Muscle of leg (tissue), 16 donors: ENCODE measurements at places on chromosomes 12 and 14. TPM values are rescaled to one million over a fixed set of nuclear protein-coding genes. Genes with fewer than 3 reads are reported as not detected.
A peak's percentile ranks its signal among the peaks of the same experiment; 100 is the strongest.

Gene NID2
- 96.3 TPM for total RNA-seq

Gene GALNT9
- total RNA-seq: 0.93 TPM

Gene TAS2R31
- 5.5 TPM for total RNA-seq

Gene CD9
- 60.7 TPM for total RNA-seq

Gene ZBTB42
- total RNA-seq: 3.3 TPM

Gene TOMM20L
- total RNA-seq: not detected

Gene RNASE7
- total RNA-seq: not detected

Gene CRIP1
- total RNA-seq: 39.3 TPM

Gene YAF2
- 33.2 TPM for total RNA-seq

DNA sequence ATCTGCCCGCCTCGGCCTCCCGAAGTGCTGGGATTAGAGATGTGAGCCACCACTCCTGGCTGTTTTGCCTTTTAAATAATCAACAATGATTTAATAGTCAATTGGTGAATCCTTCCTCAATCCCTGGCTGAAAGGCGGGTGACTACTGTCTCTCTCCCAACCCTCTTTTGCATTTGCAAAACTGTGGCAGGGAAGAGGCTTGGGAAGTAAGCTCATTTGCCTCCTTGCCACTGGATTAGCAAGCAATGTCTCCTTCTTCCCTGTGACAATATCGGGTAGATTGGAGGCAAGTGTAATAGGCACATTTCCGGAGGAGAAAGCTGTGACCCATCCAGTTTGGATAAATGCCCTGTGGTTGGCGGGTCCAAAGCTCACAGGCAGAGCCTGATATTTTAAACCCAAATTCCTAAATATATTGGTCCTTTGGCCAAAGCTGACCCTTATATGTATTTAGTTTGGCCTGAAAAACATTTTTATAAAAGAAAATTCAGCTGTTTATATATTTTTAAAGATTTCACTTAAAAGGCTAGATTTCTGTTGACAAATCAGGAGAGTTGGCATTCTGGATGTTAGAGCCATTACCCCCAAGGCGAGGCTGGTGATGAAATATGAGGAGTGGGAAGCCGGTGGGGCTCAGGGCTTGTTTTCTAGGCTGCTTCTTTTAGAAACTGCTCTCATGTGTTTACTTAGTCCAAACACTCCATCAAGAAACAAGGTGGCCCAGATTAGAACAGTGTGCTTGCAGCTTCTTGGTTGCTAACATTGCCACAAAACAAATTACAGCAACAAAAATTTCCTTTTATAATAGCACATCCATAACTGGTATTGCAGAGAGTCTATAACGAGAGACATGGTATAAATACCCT, 646.9 kb upstream of the TMEM132C start:
- no peak for DNase-seq

GRCh38 chr14:50985859-50986331, 41.6 kb upstream of the PYGL start:
- no peak for DNase-seq

DNA sequence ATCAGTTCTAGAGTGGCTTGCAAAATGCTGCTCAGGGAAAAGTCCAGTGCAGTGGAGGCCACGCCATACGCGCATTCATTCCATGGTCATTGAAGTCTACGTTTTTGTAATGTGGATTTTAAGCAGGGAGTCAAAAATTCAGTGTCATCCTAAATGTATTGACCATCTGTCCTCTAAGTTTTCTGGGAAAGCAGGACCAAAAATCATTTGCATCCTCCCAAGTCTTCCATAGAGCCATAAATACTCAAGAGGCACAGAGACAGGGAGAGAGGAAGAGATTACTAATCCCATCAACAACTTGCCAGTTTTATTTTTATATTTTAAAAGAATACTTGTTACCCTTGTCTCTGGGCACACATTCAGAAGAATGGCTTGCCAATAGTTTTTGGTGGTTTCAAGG, 36.9 kb downstream of the RHOJ start:
- DNase-seq: peak; percentile 72

DNA sequence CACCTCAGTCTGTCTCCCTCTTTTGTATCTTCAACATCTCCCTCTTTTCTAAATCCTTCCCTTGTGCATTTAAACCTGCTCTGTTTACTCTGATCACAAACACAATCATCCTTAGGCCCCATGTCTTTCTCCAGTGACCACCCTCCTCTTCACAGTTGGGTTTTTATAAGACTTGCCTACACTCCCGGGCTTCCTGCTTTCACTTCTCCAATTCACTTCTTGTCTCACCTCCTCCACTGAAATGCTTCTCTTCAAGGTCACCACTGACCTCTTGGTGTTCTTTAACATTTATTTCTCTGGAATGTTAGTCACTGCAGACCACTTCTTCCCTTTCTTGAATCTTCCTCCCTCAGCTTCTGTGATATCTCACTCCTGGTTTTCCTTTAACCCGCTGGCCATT, 8.7 kb upstream of the SMCO2 start:
- DNase-seq: no peak

- DNase-seq: peak; percentile 100
Measured at GRCh38 chr12:12725086-12725955, 8.2 kb downstream of the CDKN1B start.

- no peak for DNase-seq
Measured at GRCh38 chr12:111010916-111011657, 90.7 kb upstream of the MYL2 start.

DNA sequence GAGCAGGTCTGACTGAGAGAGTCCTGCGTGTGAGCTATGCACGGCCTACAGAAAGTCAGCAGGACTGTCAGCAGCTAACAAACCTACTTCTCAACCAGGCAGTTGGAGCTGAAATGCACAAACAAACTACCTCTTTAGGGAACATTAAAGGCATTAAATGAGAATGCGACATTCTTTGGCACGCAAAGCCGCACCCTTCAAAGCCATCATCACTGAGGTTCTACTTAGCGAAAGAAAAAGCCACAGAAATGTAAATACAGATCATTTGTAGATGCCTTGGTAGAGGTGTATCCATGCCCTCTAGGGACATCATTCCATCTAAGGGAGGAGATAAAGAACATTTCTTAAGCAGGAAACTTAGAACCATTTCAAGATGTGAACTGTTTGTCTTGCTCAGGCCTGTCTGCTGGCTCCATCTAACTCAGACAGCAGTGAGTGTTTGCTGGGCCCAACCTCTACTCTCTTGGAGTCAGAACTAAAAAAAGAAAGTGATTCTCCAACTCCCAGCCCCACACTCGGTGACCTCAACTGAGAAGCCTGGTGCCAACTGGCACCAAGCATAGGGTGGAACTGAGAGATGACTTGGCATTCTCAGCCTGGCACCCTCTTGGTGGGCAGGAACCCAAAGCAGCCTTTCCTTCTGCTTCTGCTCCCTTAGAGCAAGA, 63.5 kb upstream of the MBIP start:
- peak; percentile 4 for DNase-seq

DNA sequence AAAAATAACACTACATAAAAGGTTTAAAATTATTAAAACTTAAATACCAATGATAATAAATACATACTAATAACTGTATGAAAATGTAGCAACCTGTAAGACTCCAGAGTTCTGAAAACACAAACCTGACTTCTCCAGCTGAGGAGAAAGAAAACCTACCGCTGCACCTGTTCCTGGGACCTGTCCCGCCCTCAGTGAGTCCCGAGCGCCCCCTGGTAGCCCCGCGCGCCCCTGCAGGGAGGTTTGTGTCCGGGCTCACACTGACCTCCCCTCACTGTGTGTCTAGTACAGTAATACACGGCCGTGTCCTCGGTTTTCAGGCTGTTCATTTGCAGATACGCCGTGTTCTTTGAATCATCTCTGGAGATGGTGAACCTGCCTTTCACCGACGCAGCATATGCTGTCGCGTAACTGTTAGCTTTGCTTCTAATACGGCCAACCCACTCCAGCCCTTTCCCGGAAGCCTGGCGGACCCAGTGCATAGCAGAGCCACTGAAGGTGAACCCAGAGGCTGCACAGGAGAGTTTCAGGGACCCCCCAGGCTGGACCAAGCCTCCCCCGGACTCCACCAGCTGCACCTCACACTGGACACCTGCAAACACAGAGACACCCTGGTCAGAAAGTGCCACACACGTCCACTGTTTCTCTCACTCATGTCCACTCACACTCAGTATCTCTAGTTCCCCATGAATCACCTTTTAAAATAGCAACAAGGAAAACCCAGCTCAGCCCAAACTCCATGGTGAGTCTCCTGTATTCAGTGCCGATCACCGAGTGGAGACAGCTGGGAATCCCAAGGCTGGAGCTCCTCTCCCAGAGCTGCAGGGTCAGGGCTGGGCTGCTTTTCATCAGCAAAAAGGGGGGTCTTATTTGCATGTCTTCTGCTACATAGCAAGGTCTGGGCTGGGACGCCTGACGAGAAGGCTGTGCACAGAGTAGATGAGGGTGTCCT, 1276.3 kb downstream of the TMEM121 start:
- DNase-seq: no peak

DNA sequence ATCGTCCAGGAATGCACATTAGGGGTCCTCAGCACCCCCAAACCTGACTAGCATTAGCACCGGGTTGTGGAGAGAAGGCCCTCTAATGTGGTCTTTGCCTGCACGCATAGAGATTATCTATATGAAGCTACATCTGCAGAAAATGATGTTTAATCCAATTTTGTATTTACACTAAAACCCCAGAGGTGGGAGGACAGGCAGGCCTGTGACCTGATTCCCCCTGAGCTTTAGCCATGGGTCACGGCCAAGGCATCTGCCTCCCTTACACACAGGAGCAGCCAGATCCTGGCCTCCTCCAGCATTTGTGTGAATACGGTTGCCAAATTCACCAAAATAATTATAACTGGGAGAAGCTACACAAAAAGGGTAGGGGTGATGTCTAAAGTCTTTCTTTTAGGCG, 7.0 kb downstream of the APOLD1 start:
- peak; percentile 47 for DNase-seq

DNA sequence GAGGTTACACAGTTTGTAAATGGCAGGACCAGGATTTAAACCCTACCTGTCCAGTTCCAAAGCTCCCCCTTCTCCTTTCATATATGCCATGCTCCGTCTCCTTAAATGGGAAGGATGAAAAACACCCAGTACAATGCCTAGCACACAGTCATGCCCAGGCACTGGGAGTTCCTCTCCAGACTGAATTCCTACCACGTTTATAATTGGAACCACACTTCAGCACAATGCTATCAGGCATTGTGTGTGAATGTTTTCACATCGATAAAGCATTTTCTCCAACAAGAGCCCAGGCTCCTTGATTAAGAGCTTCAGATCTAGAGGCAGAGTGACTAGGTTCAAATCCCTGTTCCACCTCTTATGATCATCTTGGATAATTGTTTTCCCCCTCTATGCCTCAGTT, 2.7 kb upstream of the NUAK1 start:
- no peak for DNase-seq

DNA sequence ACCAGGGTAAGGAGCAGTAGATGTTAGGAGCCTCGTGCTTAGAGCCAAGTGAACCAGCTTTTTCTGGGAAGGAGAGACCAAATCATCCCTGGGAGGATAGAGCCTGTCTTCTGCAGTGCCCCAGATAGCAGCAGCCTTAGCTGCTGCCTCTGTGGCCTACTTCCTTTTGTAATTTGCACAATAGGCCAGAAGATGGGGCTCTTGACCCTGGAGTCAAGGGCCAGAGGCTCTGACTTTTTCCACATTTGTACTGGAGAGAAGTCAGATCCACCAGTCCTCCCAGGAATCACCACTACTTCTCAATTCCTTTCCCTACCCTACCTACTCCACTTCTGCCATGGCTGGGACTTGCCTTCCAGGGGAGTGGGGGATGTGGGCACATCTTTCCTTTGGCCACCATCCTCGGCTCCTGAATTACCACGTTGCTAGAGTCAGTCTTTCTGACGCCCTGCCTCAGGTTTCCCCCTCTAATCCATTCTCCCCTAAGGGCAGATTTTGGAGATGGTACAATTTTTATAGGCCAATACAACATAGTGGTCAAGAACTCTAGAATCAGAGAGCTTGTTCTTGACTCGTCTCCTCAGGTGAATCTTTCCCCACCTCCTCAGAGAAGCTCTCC, 3.3 kb upstream of the SLC4A8 start:
- DNase-seq: peak; percentile 85

- no peak for DNase-seq
Measured at GRCh38 chr12:68446384-68446783, 114.2 kb upstream of the MDM1 start.

GRCh38 chr12:95126736-95127135, 53.3 kb upstream of the NR2C1 start:
- no peak for DNase-seq

GRCh38 chr12:91613223-91613779, 430.7 kb upstream of the DCN start:
- no peak for DNase-seq

DNA sequence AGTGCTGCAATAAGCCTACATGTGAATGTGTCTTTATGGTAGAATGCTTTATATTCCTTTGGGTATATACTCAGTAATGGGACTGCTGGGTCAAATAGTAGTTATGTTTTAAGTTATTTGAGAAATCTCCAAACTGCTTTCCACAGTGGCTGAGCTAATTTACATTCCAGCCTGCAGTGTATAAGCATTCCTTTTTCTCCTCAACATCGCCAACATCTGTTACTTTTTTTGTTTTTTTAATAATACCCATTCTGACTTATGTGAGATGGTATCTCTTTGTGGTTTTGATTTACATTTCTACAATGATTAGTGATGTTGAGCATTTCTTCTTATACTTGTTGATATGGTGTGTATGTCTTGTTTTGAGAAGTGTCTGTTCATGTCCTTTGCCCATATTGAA, 1186.2 kb downstream of the BCL11B start:
- no peak for DNase-seq

- DNase-seq: no peak
Measured at GRCh38 chr14:101627915-101628262, 66.6 kb downstream of the DIO3 start.

DNA sequence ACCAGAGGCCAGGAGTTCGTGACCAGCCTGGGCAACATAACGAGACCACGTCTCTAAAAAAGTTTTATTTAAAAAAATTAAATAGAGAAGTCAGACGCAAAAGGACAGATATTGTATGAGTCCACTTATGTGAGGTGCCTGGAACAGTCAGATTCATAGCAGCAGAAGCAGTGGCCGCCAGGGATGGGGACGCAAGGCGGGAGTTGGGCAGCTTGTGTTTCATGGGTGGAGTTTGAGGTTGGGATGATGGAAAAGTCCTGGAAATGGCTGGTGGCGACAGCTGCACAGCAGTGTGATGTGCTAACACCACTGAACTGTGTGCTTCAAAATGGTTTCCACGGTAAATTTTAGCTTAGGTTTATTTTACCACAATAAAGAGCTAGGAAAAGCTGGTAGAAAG, 57.6 kb upstream of the DDX11 start:
- DNase-seq: peak; percentile 68
